ENCODE measurements at places on chromosomes 12 and 14.

GRCh38 chr12:93624595-93625294, 52.3 kb downstream of the SOCS2 start:
- peak; percentile 98 for DNase-seq

- peak; percentile 90 for DNase-seq
Measured at GRCh38 chr14:67987606-67988005, 168.0 kb downstream of the RAD51B start.

GRCh38 chr12:79127271-79127751, 262.7 kb downstream of the SYT1 start:
- peak; percentile 90 for DNase-seq

GRCh38 chr14:42173206-42173605, 566.5 kb downstream of the LRFN5 start:
- DNase-seq: no peak

- no peak for DNase-seq
Measured at GRCh38 chr14:95038521-95039250, 118.6 kb downstream of the DICER1 start.

GRCh38 chr12:124481772-124482566, 85.4 kb downstream of the NCOR2 start:
- no peak for DNase-seq

DNA sequence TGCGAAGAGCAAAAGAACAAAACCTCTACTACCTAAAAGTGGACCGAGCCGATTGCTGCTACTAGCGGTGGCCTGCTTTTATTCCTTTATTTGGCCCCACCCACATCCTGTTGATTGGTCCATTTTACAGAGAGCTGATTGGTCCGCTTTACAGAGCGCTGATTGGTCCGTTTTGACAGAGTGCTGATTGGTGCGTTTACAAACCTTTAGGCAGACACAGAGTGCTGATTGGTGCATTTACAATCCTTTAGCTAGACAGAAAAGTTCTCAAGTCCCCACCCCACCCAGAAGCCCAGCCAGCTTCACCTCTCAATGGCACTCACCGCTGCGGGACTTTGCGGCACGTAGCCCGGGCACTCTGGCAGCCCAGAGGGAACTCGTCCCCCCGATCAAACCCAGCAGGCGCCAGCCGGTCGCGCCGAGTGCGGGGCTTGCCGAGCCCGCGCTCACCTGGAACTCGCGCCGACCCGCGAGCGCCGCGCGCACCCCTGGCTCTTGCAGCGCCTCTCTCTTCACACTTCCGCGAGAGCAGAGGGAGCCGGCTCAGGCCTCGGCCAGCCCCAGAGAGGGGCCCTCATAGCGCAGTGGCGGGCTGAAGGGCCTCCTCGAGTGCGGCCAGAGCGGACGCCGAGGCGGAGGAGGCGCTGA, 8.7 kb upstream of the FGD4 start:
- peak; percentile 33 for DNase-seq

- no peak for DNase-seq
Measured at GRCh38 chr14:42322531-42323284, 716.0 kb downstream of the LRFN5 start.

DNA sequence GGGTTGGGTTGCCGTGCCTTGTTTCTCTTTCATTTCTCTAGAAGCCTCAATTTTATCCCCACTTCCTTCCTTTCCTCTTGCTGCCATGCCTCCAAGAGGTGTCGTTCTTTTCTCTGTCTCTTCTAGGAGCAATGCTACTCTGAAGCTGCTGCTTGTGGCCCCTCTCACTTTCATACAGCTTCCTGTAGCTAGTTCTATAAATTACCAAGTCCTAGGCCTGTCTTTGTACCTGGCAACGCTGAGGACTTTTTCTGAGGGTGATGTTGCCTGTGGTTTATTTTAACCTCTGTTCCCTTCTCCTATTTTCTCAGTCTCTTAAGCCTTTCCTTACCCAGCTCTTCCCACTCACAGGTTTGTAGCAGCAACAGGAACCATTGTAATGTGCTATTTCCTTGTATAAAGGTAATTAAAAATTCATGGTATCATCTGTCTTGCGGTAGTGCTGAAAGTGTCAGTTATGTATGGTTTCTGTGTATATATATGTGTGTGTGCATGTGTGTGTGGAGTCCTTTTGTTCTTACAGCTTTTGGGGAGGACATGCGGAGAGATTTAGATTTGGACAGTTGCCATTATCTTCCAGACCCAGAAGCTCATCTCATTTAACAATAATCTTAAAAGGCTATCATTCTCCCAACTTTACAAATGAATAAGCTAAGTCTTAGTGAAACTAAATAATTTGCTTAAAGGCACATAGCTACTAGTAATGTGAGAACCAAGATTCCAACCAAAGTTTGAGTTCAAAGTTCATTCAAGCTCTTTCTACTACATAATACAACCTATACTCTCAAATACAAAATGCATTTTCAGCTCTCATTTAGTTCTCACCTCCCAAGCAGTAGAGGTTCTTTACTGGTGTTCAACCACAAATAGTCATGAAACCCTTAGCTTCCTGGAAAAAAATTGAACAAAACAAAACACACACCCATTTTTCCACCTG, 43.8 kb downstream of the DDHD1 start:
- DNase-seq: no peak

Data from fibroblast of mammary gland (primary cell).